ENCODE measurements at places on chromosomes 7 and 10. TPM values are rescaled to one million over a fixed set of nuclear protein-coding genes. Genes with fewer than 3 reads are reported as not detected.

EXOSC1 gene
- 46.5 TPM for total RNA-seq

SPDYE5 gene
- 0.14 TPM for total RNA-seq

ST8SIA6 gene
- 0.61 TPM for total RNA-seq

SPDYE2 gene
- total RNA-seq, result 0.28 TPM

VAX1 gene
- not detected for total RNA-seq

CCDC172 gene
- total RNA-seq, result not detected

ANXA8L1 gene
- total RNA-seq, result 0.17 TPM

FOXP2 gene
- not detected for total RNA-seq

CHCHD3 gene
- 40.4 TPM for total RNA-seq
